Caudate nucleus (tissue), 63 donors: ENCODE measurements at places on chromosomes 3 and 15.

GRCh38 chr15:69825941-69826818 lies 271.5 kb downstream of the TLE3 start:
- DNase-seq: no peak

DNA sequence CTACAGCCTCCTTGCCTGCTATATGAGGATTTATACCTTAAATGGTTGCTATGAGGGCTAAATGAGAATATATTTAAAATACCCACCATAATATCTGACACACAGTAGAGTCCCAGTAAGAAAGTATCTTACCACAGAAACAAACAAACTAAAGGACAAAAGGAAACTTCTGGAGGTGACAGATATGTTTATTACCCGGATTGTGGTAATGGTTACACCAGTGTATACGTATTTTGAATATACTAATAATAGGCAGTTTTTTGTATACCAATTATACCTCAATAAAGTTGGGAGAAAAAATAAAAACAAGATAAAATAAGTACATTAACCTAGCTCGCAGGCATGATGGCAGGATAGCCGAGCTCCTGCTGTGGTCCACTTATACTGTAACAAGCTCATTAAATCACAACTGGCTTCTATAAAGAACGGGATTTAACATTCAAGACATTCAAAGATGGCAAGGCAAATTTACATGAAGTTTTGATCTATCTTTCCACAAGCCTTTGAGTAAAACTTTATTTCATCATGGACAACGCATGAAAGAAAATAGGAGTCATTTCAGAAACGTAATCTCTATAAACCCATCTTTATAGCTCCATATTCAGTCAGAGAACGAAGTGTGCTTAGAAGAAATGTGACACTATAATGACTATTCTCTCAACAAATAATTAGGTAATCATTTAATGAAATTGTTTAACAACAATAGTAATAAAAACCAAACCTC lies 1.5 kb downstream of the RPN1 start:
- no peak for DNase-seq

GRCh38 chr3:90035643-90036042 lies 928.2 kb downstream of the EPHA3 start:
- DNase-seq: no peak

DNA sequence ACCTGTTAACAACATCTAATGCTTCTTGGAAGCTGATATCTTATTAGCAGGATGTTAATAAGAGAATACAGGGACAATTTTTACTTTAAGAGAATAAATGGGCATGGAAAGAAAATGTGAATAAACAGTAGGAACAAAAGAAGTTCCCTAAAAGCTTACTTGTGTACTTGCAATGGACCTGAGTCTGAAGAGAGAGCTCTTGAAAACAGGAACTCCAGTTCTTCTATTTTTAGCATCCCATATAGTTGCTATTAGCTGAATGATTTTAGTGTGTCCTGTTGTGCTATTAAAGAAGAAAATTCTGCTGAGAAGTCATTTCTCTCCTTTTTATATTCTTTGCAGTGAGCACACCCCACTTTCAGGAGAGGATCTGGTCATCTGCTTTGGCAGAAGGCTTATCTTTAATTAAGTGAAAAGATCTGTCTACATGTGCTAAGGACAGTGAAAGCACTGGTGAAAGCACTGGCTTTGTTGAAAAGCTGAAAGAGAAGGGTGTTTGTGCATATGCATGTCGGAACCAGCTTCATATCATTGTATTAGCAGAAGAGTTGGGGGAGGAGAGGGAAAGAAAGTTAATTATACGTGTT lies 1.4 kb upstream of the ST3GAL6 start:
- no peak for DNase-seq

GRCh38 chr3:192825216-192825615 lies 92.4 kb downstream of the MB21D2 start:
- no peak for DNase-seq

GRCh38 chr3:141065258-141065657 lies 14.1 kb downstream of the SPSB4 start:
- DNase-seq: no peak
